SJSA1 (cell line): ENCODE measurements at places on chromosomes 16 and 17. TPM values are rescaled to one million over a fixed set of nuclear protein-coding genes. Genes with fewer than 3 reads are reported as not detected.

- no peak overlapping the region for H3K4me3 ChIP-seq
- no peaks in the 10 kb centered on the region for H3K27me3 ChIP-seq
- H3K36me3 ChIP-seq, result no peaks in the 10 kb centered on the region
- peaks cover 6% of the 10 kb centered on the region for H3K4me1 ChIP-seq
- no peak overlapping the region for H3K27ac ChIP-seq
These were observed 45.0 kb downstream of the SLC5A11 start for GRCh38 chr16:24890746-24891145.

The CMTM2 gene
- 1.6 TPM in 1 of 2 replicates, not detected in the other for total RNA-seq

The FHOD1 gene
- 15.8 and 18.5 TPM in 2 replicates for total RNA-seq

The KRTAP4-3 gene
- not detected in 2 replicates for total RNA-seq

The SLC35G6 gene
- total RNA-seq, result not detected in 2 replicates

GRCh38 chr16:87706278-87707000 lies 59.3 kb downstream of the KLHDC4 start:
- no peak overlapping the region for H3K4me3 ChIP-seq
- H3K27me3 ChIP-seq, result no peaks in the 10 kb centered on the region
- no peak overlapping the region for H3K27ac ChIP-seq
- H3K36me3 ChIP-seq, result peaks cover 38% of the 10 kb centered on the region

- DNase-seq, result no peak
- peaks cover 5% of the 10 kb centered on the region for H3K4me1 ChIP-seq
- no peaks in the 10 kb centered on the region for H3K27me3 ChIP-seq
- H3K4me3 ChIP-seq, result no peak overlapping the region
These were observed 5.7 kb downstream of the ALG1 start for GRCh38 chr16:5077304-5077703.

DNA sequence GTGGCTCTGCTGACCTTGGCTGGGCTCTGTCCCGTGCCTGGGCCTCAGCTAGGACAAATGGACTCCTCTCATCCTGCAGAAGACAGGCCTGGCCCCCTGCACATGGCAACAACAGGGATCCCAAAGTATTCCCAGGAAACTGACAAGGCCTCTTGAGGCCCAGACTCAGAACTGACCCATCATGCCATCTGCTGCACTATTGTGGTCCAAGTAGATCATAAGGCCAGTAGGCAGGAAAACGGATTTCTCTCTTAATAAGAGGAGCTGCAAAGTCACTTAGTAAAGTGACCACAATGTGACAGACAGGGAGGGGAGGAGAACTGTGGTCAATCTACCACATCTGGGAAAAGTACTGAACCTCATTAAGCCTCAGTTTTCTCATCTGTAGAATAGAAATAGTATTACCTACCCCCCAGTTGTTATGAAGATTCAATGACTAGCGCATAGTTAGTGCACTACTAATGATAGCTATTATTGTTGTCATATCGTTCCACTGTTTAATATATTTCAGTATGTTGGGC lies 62.1 kb upstream of the TNRC6A start:
- H3K4me1 ChIP-seq, result peaks cover 38% of the 10 kb centered on the region
- no peak overlapping the region for H3K4me3 ChIP-seq
- DNase-seq, result no peak
- H3K27me3 ChIP-seq, result no peaks in the 10 kb centered on the region
- H3K36me3 ChIP-seq, result no peaks in the 10 kb centered on the region

DNA sequence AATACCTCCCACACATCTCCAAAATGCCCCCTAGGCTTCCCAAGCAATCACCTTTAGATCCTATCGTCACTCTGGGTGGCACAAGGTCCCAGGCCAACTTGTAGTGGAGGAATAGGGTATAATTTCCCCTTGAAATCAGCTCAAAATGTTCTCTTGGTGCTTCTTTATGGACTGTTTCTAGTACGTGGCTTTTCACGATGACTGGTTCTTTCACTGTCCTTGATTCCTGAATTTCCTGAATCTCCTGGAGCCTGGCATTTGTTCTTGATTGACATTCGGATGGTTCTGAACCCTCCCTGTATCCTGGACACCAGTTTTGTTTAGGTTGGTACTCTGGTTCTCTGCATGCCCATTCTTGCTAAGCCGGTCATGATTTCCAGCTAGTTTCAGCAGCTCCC lies 6.9 kb upstream of the VPS53 start:
- H3K27ac ChIP-seq, result no peak overlapping the region
- no peak overlapping the region for H3K4me3 ChIP-seq

DNA sequence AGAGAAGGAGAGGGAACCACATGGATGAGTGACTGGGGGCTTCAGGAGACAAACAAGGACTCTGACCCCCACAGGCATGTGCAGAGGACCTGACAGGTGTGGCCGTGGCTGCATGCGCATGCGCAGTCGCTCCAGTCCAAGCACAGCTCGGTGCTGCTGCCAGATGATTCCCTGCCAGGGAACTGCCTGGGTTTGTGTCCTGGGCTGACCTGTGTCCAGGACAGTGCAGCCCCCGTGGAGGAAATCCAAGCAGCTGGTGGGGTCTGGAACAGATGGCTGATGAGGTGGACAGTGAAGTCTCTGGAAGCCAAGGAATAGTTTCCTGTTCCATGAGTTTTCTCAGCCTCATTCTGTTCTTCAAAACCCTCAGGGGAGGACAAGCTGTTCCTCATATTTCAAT lies 27.3 kb downstream of the LASP1 start:
- H3K27ac ChIP-seq, result no peak overlapping the region
- DNase-seq, result no peak
- H3K4me3 ChIP-seq, result no peak overlapping the region
- H3K36me3 ChIP-seq, result peaks cover 96% of the 10 kb centered on the region

The GJC1 gene
- total RNA-seq, result 36.4 and 53.4 TPM in 2 replicates

DNA sequence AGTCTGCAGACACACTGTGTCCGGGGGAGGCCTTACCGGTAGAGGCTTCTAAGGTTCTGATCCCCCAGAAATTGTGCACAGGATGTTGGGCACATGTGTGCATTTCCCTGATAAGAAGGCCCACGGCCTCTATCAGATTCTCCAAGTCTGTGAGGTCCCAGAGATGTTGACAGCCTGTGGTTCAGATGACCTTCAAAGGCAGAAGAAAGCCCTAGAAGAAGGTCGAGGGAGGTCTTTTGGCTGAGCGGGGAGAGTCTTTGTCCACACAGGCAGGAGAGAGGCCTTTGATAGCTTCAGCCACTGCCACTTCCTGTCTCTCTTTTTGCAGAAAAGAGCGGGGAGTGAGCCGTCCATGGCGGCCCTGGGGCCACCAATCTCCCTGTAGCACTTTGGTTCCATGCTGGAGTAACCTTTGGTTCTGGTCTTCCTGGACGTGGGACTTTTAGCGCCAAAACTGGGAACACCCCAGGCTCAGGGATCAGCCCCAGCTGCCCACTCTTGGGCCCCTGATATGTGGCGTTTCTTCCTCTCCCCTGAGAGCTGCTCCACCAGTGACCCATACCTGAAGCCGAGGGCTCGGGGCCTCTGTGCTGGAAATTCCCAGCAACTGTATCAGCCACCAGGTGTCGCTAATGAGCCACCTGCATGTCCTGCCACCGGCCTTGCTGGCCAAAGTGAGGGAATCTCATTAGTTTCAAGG lies 28.1 kb upstream of the LGALS9 start:
- H3K36me3 ChIP-seq, result peaks cover 24% of the 10 kb centered on the region
- peak; percentile 45 for DNase-seq
- no peak overlapping the region for H3K4me3 ChIP-seq
- H3K4me1 ChIP-seq, result no peaks in the 10 kb centered on the region
- no peak overlapping the region for H3K27ac ChIP-seq

DNA sequence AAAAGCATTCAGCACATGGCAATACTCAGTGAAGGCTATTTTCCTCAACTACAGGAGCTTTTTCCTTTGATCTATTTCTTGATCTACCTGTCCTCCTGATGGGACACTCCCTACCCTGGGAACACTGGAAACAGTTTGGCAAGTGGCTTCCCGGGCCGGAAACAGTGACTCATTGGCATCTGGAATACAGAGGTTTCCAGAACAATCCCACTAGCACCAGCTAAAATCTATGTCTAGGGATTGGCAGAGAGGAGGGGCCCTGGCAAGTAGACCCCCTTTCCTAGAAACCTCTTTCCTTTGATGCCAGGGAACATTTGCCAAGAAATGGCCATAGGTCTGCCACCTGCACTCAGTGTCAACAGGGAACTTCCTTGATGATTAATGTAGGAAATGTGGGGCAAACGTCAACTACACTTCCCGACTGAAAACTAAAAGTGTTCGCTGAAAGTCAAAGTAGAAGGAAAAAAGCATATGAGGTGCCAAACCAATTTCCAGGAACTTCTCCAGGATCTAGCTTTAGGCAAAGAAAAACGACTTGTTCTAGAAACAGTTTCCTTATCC lies 30.4 kb upstream of the FBXW10B start:
- H3K4me3 ChIP-seq, result peak overlapping the region; percentile 49
- no peaks in the 10 kb centered on the region for H3K27me3 ChIP-seq
- peak; percentile 48 for DNase-seq
- H3K4me1 ChIP-seq, result peaks cover 49% of the 10 kb centered on the region
- peak overlapping the region; percentile 45 for H3K27ac ChIP-seq

The BICDL2 gene
- total RNA-seq, result not detected in 2 replicates

DNA sequence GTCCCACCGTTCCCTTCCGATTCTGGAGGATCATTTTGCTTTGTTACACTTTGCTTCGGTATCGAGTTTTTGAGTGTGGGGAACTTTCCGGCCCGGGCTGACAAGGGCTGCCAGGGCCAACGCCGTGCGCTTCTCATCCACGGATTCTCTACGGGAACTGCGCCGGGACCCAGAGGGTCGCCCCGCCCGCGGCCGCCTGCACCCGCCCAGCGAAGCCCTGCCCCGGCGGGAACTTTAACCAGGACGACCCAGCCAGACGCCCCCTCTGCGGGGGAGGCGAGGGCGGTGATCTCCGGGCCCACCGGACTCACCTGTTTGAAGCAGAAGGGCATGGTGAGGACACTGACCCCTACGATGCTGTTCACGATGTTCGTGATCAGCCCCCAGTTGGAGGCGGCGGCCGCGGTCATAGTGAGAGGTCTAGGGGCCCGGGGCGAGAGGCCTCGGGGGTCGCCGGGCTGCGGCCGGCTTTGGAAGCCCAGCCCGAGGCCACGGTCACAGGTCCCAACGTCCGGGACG lies 536 bp downstream of the SLC38A10 start:
- H3K4me3 ChIP-seq, result peak overlapping the region; percentile 91
- H3K27me3 ChIP-seq, result no peaks in the 10 kb centered on the region
- no peak for DNase-seq
- peaks cover 25% of the 10 kb centered on the region for H3K36me3 ChIP-seq

- H3K36me3 ChIP-seq, result no peaks in the 10 kb centered on the region
- H3K27me3 ChIP-seq, result no peaks in the 10 kb centered on the region
- no peak overlapping the region for H3K4me3 ChIP-seq
- H3K27ac ChIP-seq, result no peak overlapping the region
- H3K4me1 ChIP-seq, result no peaks in the 10 kb centered on the region
These were observed 1466.0 kb upstream of the GOT2 start for GRCh38 chr16:60200161-60200560.

The MSLN gene
- total RNA-seq, result not detected in 2 replicates

DNA sequence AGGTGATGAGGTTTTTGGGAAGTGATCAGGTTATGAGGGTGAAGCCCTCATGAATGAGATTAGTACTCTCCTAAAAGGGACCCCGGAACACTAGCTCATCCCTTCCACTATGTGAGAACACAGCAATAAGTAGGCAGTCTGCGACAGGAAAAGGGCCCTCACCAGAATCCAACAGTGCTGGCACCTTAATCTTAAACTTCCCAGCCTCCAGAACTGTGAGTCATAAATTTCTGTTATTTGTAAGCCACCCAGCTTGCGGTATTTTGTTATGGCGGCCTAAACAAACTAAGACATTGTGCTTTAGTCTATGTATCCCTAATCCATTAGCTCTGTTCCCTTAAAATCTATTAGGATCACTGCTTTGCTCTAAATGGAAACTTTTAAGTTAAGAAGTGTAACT lies 8.5 kb downstream of the SLFN12 start:
- H3K4me1 ChIP-seq, result peaks cover 11% of the 10 kb centered on the region
- no peak for DNase-seq
- peaks cover 78% of the 10 kb centered on the region for H3K36me3 ChIP-seq
- H3K27ac ChIP-seq, result peak overlapping the region; percentile 5; the same call in 1 of the 2 replicates

DNA sequence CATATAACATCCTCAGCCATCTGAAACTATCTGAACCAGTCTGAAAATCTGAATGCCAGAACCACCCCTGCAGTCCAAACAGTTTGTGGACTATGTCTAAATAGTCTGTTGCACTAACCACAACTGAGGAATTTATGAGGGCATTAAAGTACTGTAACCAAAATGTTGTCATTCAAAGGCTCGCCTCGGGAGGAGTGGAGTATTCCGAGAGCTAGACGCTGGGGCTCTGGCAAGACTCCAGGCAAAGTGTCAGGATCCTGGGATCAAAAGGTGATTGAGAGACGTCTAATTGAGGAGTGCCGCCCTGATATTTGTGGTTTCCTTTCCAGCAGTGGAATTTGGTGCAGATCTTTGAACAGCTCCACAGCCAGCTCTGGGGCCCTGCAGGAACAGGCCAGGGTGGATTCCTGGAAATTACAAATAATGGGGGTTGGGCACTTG lies 142.9 kb upstream of the MYOCD start:
- H3K4me3 ChIP-seq, result no peak overlapping the region
- DNase-seq, result peak; percentile 98
- peak overlapping the region; percentile 97 for H3K27ac ChIP-seq
- H3K36me3 ChIP-seq, result no peaks in the 10 kb centered on the region
- H3K4me1 ChIP-seq, result peaks cover 53% of the 10 kb centered on the region

The KRTAP1-5 gene
- 0.45 and 2.5 TPM in 2 replicates for total RNA-seq

The CIAPIN1 gene
- total RNA-seq, result 77.5 and 78.7 TPM in 2 replicates

The CCL8 gene
- total RNA-seq, result not detected in 2 replicates

The ITGB3 gene
- 164 and 202 TPM in 2 replicates for total RNA-seq

DNA sequence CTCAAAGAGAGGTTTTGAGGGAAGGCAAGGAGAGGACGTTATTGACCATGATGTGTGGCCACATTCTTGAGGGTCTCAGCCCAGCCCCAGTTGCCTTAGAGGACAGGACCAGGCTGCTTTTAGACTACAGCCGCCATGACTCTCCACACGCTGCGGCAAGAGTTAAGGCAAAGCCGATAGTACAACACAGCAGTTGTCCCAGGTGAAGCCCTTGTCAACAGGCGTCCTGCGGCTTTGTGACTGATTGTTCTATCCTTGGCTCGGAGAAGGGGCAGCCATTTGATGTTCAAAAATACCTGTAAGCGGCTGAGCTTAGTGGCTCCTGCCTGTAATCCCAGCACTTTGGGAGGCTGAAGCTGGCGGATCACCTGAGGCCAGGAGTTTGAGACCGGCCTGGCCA lies 28.8 kb downstream of the TMEM92 start:
- no peak overlapping the region for H3K27ac ChIP-seq
- DNase-seq, result no peak
- H3K36me3 ChIP-seq, result no peaks in the 10 kb centered on the region
- H3K27me3 ChIP-seq, result no peaks in the 10 kb centered on the region
- H3K4me1 ChIP-seq, result peaks cover 21% of the 10 kb centered on the region

DNA sequence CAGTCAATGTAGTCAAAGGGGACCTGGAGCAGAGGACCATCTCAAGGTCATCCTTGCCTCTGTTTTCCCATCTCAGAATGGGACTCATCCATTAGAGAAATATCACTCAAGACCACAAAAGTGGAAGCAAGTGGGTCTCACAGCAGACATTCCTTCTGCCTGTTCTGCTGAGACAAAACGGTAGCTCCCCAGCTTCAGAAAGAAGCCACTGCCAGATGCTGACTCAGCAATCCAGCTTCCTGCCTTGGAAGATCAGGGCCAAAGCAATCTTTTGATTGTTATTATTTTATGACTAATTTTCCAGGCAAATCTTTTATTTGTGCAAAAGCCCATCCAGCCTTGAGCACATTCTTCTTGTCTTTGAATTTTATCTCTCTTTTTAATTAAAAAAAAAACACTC lies 86.8 kb downstream of the CCT6B start:
- no peaks in the 10 kb centered on the region for H3K36me3 ChIP-seq
- no peak for DNase-seq
- H3K27ac ChIP-seq, result no peak overlapping the region
- H3K27me3 ChIP-seq, result peaks cover 4% of the 10 kb centered on the region
- H3K4me3 ChIP-seq, result no peak overlapping the region
- no peaks in the 10 kb centered on the region for H3K4me1 ChIP-seq

- no peak overlapping the region for H3K4me3 ChIP-seq
- no peaks in the 10 kb centered on the region for H3K36me3 ChIP-seq
- no peaks in the 10 kb centered on the region for H3K27me3 ChIP-seq
- DNase-seq, result no peak
- H3K4me1 ChIP-seq, result peaks cover 30% of the 10 kb centered on the region
These were observed 5.9 kb upstream of the SLC16A5 start for GRCh38 chr17:75081611-75082540.
